ENCODE measurements at places on chromosomes 7 and 10.

DNA sequence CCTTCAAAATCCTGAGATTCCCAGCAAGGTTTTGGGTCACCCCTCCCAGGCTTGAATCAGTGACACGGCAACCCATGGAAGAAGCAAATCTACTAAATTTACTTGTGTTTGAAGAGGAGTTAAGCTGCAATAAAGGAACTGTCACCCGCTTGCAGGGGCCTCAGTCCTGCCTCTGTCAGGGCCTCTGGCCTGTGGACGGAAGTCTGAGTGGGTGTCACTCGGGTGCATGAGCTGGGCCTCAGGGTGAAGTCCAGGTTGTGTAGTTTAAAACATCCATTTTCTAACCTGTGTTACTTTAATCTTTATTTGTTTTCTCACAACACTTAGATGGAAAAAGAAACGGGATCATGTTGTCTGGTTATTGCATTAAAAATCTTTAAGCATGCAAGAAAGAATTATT is 234.9 kb downstream of the ADARB2 start:
- DNase-seq: no peak

- no peak for DNase-seq
These were observed 78.4 kb downstream of the CYP26A1 start for GRCh38 chr10:93152136-93152535.

GRCh38 chr7:47690902-47691558 is 109.1 kb upstream of the TNS3 start:
- DNase-seq: no peak

- no peak for DNase-seq
These were observed 10.6 kb downstream of the LSM8 start for GRCh38 chr7:118194571-118194970.

DNA sequence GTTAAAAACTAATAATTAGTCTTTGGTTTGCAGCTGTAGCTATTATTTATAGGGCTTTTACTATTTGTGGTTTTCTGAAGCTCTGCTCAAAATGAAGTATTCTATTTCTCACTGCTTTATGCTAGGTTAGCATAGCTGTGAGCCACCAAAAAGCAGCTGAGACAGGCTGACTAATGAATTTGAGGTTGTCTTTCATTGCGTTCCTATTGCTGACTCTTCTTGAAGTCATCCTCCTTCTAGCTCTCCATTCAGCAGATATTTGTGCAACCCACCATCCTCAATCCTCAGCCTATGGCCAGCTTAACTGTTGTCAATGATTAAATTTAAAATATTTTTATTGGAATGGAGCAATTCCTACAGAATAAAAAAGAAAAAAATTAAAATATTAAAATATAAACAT is 2.1 kb upstream of the RALA start:
- DNase-seq: no peak

DNA sequence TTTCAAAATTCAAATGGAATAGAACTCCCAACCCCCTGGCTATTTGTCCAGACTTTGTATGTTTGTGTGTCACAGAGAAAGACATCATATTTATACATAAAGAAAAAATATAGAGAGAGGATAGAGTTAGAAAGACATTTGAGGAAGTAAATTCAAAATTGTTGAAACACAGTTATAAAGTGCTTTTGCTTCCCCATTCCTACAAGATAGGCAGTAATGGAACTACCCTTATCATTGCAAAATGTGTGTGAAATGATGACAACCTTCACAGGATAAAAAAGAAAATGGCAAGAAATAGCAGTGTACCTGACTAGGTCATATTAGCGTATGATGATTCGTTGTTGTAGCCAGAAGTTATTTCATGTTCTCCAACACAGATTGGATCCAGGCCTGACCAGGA is 63.1 kb downstream of the FZD1 start:
- DNase-seq: no peak

GRCh38 chr7:142337054-142338001 is 79.5 kb upstream of the PRSS58 start:
- DNase-seq: no peak

DNA sequence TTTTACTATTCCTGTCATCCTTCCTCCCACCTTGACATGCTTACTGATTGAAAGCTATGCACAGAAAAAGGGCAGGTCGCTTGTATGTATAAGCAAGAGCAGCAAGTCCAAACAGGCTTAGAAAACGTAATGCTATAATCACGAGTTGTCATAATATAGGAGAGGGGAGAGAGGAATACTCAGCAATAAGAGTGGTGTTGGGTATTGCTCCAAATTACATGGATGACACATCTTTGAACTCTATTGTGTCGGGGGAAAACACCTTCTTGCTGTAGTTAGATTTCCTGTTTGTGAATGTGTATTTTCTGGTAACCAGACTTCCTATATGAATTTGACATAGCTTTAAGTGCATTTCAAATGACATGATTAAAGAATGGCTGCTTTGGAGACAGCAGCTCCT is 7.5 kb downstream of the MET start:
- no peak for DNase-seq

- DNase-seq: no peak
These were observed 837 bp upstream of the IGFBP3 start for GRCh38 chr7:45921699-45922519.

DNA sequence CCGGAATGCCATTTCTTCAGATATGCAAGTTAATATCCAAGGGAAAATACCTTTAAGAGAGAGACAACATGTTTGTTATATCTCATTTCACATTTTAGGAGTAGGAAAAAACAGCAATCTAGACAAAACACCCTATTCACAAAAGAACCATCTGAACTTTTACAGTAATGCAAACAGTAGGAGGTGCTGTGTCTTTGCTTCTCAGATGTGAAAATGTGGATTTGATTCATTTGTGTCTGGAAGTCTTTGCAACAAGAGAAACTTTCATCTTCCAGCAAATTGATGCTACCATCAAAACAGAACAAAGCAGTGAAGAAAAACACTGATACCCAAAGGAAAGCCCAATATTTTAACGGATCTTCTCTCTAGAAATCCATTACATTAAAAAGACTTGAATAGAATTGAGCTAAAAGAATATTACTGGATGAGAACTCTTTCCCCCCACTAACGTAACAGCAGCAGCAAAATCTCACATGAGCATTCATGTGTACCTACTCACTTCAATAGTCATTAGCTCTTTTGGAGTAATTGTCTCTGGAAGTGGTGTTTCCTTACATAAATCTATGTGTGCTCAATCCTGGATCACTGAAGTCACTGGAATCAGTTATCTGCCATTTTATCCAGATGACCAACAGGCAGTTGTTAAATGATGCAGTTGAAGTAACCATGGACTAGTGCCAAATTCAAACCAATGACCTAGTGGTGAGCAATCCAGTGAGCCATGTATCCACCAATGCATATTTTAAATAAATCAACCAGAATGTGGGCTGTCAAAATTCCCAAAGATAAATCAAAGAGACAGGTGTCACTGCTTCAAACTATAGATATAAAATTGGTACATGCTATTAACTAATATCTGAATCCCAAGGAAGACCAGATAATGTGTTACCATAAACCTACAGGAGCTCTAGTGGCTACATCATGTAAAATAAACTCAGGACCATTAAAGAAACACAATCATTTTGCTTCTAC is 1.8 kb downstream of the SEMA3C start:
- DNase-seq: no peak

- no peak for DNase-seq
These were observed 844.4 kb downstream of the SORCS1 start for GRCh38 chr10:106320078-106320477.

GRCh38 chr7:114152314-114152938 is 233.6 kb upstream of the PPP1R3A start:
- no peak for DNase-seq
